ENCODE measurements at places on chromosomes 13 and 19. TPM values are rescaled to one million over a fixed set of nuclear protein-coding genes. Genes with fewer than 3 reads are reported as not detected.
A peak's percentile ranks its signal among the peaks of the same experiment; 100 is the strongest.

- peaks cover 15% of the 10 kb centered on the region for H3K27me3 ChIP-seq
- no peak for DNase-seq
- no peaks in the 10 kb centered on the region for H3K36me3 ChIP-seq
- no peak overlapping the region for H3K27ac ChIP-seq
Measured at GRCh38 chr19:43636121-43636683, 3.4 kb downstream of the CADM4 start.

- no peak for DNase-seq
- H3K4me3 ChIP-seq = no peak overlapping the region
- H3K27ac ChIP-seq = no peak overlapping the region
- H3K27me3 ChIP-seq = no peaks in the 10 kb centered on the region
- no peaks in the 10 kb centered on the region for H3K4me1 ChIP-seq
Measured at GRCh38 chr13:34513526-34513925, 428.5 kb upstream of the NBEA start.

- no peak for DNase-seq
- peaks cover 7% of the 10 kb centered on the region for H3K4me1 ChIP-seq
- no peak overlapping the region for H3K4me3 ChIP-seq
- no peaks in the 10 kb centered on the region for H3K27me3 ChIP-seq
Measured at GRCh38 chr19:6249296-6249695, 30.5 kb downstream of the MLLT1 start.

DNA sequence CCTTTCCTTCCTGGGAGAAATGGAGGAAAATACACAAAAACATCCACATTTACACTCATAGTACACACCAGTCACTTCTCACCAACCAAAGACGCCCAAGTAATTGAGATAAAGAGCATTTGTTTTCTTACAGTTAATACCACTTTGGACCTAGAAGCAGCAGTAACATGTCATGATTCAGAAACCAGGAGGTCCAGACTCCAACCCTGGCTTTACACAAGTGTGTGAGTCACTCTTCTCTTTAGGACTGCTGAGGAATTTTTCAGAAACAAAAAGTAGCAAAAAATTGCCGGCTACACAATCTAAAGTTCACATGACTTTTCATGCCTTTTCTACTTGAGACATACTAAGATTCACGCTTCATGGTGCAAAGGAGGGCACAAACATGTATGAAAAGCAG is 42.1 kb downstream of the TUBGCP3 start:
- no peak overlapping the region for H3K4me3 ChIP-seq
- no peaks in the 10 kb centered on the region for H3K4me1 ChIP-seq
- DNase-seq = no peak
- peaks cover 6% of the 10 kb centered on the region for H3K36me3 ChIP-seq
- no peaks in the 10 kb centered on the region for H3K27me3 ChIP-seq
- H3K27ac ChIP-seq = no peak overlapping the region

- H3K27me3 ChIP-seq = no peaks in the 10 kb centered on the region
- H3K4me1 ChIP-seq = no peaks in the 10 kb centered on the region
- DNase-seq = no peak
- no peaks in the 10 kb centered on the region for H3K36me3 ChIP-seq
- H3K27ac ChIP-seq = no peak overlapping the region
Measured at GRCh38 chr13:86839221-86839620, 832.0 kb upstream of the SLITRK5 start.

GRCh38 chr13:97307882-97308624 is 85.9 kb downstream of the MBNL2 start:
- H3K27ac ChIP-seq = peak overlapping the region; percentile 40
- no peak overlapping the region for H3K4me3 ChIP-seq
- no peaks in the 10 kb centered on the region for H3K27me3 ChIP-seq
- peaks cover 31% of the 10 kb centered on the region for H3K4me1 ChIP-seq

- no peak overlapping the region for H3K4me3 ChIP-seq
- H3K27me3 ChIP-seq = no peaks in the 10 kb centered on the region
Measured at GRCh38 chr13:20993661-20994440, 67.5 kb downstream of the LATS2 start.

DNA sequence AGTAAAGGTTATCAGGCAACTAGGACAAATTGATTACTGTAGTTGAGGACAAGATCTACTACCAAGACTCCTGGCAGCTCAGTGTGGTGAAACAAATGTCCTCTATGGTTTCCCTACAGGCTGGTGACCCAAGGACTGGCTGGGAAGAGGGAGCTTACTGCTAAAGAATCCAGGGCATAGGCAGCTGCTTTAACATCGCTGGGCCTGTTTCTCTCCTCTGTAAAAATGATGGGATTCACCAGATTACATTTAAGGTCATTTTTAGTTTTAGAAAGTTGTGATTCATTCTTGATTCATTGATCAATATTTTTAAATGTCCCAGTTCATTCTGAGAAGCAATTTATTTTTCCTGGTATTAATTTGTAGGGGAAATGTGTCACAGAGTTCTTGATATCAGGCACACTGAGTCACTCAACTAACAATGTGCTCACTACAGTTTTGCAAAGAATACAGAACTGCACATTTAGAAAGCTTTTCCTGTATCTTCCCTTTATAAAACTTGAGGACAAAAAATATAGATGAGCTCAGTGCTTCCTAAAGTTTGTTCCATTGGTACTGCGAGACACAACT is 19.6 kb upstream of the FAM124A start:
- no peak overlapping the region for H3K4me3 ChIP-seq
- no peaks in the 10 kb centered on the region for H3K4me1 ChIP-seq
- H3K36me3 ChIP-seq = no peaks in the 10 kb centered on the region

DNA sequence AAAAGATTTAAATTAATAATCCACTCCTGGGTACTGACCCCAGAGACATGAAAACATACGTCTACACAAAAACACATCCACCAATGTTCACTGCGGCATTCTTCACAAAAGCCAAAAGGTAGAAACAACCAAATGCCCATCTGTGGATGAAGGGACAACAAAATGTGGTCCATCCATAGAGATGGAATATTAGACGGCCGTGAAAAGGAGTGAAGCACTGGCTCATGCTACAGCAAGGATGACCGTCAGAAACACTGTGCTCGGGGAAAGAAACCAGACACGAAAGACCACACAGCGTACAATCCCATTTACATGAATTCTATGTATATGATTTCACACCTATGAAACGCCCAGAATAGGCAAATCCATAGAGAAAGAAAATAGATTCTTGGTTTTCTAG is 6.1 kb downstream of the RDH13 start:
- DNase-seq = no peak
- no peaks in the 10 kb centered on the region for H3K27me3 ChIP-seq
- no peaks in the 10 kb centered on the region for H3K4me1 ChIP-seq
- no peak overlapping the region for H3K27ac ChIP-seq
- H3K4me3 ChIP-seq = no peak overlapping the region

DNA sequence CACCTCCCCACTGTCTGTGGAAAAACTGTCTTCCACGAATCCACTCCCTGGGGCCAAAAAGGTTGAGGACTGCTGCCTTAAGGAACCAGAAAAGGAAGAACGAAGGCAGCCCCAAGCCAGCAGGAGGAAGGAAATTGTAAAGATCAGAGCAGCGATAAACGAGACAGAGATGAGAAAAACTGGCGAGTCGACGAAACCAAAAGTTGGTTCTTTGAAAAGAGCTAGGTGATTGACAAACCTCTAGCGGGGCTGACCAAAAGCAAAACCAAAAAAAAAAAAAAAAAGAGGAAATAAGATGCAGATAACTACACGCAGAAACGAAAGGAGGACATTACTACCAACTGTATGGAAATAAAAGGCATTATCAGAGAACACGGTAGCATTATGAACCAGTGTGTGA is 76.9 kb downstream of the GADD45B start:
- no peaks in the 10 kb centered on the region for H3K36me3 ChIP-seq
- H3K4me1 ChIP-seq = peaks cover 3% of the 10 kb centered on the region
- H3K27me3 ChIP-seq = no peaks in the 10 kb centered on the region
- no peak overlapping the region for H3K27ac ChIP-seq
- H3K4me3 ChIP-seq = peak overlapping the region; percentile 61

DNA sequence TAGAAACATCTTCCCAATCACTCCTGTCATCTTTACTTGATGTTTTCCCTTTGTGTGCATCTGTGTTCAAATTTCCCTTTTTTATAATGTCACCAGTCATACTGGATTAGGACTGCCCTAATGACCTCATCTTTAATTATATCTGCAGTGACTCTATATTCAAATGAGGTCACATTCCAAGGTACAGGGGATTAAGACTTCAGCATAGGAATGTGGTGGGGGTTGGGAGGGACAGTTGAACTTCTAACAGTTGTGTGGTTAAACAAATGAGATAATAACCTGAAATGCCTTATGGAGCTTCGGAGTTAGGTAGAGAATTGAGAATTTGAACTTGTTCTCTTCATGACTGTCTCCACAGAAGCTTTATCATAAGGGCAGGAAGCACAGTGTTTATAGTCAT is 23.0 kb downstream of the PAN3 start:
- H3K36me3 ChIP-seq = no peaks in the 10 kb centered on the region
- H3K27me3 ChIP-seq = no peaks in the 10 kb centered on the region
- no peak for DNase-seq

DNA sequence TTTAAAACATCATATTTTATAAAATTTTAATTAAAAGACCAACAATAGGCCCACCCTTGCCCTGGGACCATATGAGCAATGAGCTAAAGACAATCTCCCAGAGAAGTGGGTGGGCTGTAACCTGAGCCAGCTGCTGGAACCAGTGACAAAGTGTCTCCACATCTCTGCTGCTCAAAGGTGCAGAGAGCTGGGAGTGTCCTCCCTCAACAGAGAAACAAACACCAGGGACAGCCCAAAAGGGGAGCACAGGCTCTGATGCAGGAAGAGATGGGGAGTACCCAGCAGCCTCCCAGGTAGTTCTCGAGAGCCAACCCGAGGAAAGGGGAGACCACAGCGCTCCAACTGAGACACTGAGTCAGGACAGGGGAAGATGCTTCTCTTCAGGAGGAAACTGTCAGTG is 39.1 kb downstream of the DOCK9 start:
- DNase-seq = no peak
- no peak overlapping the region for H3K27ac ChIP-seq
- peaks cover 2% of the 10 kb centered on the region for H3K36me3 ChIP-seq
- H3K4me3 ChIP-seq = no peak overlapping the region
- no peaks in the 10 kb centered on the region for H3K27me3 ChIP-seq
- peaks cover 13% of the 10 kb centered on the region for H3K4me1 ChIP-seq

DNA sequence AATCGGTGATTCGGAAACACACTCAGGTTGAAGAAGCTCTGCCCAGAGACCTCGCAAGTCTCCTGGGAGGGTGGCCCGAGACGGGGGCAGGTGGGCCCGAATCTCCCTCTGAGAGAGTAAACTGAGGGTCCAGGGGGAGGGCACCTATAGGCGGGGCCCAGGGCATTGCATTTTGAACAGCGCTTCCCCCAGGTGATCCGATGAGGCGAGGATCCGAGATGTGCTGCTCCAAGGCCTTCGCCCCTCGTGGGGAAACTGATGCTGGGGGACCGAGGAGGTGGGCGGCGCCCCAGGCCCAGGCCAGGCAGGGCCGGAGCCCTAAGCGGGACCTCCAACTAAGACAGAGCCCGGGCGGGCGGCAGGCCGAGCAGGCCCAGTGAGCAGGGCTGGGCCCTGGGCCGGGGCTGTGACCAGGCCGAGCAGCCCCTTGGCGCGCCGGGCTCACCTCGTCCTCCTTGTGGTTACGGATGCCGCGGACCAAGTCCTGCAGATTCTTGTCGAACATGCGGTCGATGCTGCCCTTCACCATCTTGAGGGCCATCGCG is 500 bp downstream of the AP3D1 start:
- H3K36me3 ChIP-seq = peaks cover 4% of the 10 kb centered on the region
- peak overlapping the region; percentile 89 for H3K27ac ChIP-seq
- H3K27me3 ChIP-seq = no peaks in the 10 kb centered on the region
- H3K4me1 ChIP-seq = peaks cover 23% of the 10 kb centered on the region
- DNase-seq = no peak

DNA sequence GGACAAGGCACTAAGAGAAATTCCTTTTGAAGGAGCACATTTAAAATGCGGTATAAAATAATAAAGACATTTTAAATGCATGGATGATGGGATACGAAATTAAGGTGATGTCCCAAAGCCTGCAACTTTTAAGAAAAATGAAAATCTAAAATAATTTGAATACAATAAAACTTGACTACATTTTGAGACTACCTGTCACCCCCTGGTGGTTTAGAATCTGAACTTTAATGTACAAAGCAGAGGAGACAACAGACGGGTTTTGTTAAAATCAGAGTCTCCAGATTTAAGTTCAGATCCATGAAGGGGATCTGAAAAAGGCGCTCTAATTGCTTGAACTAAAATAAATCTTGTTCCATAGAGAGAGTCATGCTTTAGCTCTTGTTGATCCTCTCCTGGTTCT is 1129.3 kb upstream of the PCDH20 start:
- H3K4me3 ChIP-seq = no peak overlapping the region
- no peaks in the 10 kb centered on the region for H3K27me3 ChIP-seq
- no peaks in the 10 kb centered on the region for H3K4me1 ChIP-seq
- no peaks in the 10 kb centered on the region for H3K36me3 ChIP-seq

DNA sequence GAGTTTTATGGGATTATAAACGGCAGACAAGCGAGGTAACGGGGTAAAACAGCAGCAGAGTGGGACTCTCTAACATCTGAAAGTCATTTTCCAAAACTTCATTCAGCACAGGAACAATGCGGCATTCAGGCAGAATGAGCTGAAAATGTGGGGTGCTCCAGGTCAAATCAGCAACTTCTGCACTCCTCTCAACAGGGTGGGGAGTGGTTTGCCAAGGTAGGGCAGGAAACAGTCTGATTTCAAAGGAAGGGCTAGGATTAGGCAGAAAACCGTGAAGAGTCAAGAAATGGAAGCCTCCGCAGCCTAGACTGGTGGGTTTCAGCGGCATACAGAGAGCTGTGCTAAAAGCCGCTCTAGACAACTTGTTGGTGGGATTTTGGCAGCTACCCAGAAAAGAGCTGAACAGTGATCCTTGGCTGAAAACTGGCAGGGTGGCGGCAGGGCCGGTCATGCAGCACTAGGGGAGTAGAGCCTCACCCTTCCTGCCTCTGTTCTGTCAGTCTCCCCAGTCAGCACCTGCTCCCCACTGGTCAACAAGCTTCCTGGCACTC is 154.2 kb upstream of the KLF12 start:
- no peak overlapping the region for H3K27ac ChIP-seq
- no peak for DNase-seq
- H3K4me1 ChIP-seq = peaks cover 22% of the 10 kb centered on the region

GRCh38 chr19:47633996-47634395 is 25.1 kb downstream of the BICRA start:
- H3K27me3 ChIP-seq = no peaks in the 10 kb centered on the region
- no peak overlapping the region for H3K27ac ChIP-seq
- H3K4me1 ChIP-seq = peaks cover 11% of the 10 kb centered on the region
- no peaks in the 10 kb centered on the region for H3K36me3 ChIP-seq
- no peak overlapping the region for H3K4me3 ChIP-seq
- no peak for DNase-seq

GRCh38 chr13:102965802-102966201 is 100.4 kb downstream of the SLC10A2 start:
- no peak overlapping the region for H3K4me3 ChIP-seq
- H3K4me1 ChIP-seq = peaks cover 15% of the 10 kb centered on the region
- H3K27ac ChIP-seq = no peak overlapping the region
- H3K27me3 ChIP-seq = no peaks in the 10 kb centered on the region
- no peak for DNase-seq

GRCh38 chr13:86085890-86086289 is 286.7 kb upstream of the SLITRK6 start:
- H3K27me3 ChIP-seq = no peaks in the 10 kb centered on the region
- no peaks in the 10 kb centered on the region for H3K36me3 ChIP-seq
- no peaks in the 10 kb centered on the region for H3K4me1 ChIP-seq

The FAM124A gene
- polyA plus RNA-seq = 0.10 TPM

The DOCK6 gene
- 14.1 TPM for polyA plus RNA-seq

The TMEM255B gene
- polyA plus RNA-seq = 7.6 TPM

The GSX1 gene
- polyA plus RNA-seq = not detected

The BEST2 gene
- polyA plus RNA-seq = not detected

The ZNF667 gene
- polyA plus RNA-seq = 3.0 TPM

The SCEL gene
- 32.7 TPM for polyA plus RNA-seq

All from keratinocyte (primary cell).